ENCODE measurements at places on chromosomes 5 and 9.

DNA sequence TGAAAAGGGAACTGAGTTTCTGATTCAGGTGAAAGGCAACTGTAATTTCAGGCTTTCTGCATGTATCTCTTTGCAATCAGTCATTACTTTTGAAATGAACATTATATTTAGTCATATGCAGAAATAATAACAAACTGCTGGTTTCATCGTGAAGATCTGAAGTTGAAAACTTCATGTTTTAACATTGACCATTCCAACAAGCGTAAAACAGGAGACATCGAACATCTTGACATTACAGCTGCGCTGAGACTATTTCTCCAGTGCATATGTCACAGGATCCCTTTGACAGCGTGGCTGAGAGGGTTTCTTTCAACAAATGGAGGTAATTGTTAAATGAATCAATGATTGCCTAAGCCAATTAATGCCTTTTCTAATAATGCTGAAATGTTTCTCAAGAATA is 38.2 kb upstream of the ZSWIM6 start:
- DNase-seq, result no peak

GRCh38 chr5:30831123-30831522 is 362.4 kb upstream of the CDH6 start:
- no peak for DNase-seq

DNA sequence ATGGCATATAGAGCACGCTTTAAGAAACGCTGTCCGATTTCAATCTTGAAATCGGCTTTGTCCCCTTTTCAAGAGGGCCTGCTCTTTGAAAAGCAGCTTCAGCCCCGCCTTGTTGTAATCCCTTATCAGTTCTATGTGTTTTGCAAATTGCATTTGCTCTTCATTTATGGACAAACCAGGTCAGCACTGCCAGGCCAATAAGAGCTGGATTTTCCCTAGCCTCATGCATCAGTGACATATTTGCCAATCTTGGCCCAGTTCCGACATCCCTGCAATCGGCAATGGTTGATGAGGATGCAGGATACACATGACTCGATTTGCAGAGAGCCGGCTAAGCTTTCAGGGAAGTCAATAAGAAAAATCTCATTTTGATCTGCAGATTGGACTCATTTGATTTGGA is 529.1 kb upstream of the CLINT1 start:
- DNase-seq, result peak; percentile 48

DNA sequence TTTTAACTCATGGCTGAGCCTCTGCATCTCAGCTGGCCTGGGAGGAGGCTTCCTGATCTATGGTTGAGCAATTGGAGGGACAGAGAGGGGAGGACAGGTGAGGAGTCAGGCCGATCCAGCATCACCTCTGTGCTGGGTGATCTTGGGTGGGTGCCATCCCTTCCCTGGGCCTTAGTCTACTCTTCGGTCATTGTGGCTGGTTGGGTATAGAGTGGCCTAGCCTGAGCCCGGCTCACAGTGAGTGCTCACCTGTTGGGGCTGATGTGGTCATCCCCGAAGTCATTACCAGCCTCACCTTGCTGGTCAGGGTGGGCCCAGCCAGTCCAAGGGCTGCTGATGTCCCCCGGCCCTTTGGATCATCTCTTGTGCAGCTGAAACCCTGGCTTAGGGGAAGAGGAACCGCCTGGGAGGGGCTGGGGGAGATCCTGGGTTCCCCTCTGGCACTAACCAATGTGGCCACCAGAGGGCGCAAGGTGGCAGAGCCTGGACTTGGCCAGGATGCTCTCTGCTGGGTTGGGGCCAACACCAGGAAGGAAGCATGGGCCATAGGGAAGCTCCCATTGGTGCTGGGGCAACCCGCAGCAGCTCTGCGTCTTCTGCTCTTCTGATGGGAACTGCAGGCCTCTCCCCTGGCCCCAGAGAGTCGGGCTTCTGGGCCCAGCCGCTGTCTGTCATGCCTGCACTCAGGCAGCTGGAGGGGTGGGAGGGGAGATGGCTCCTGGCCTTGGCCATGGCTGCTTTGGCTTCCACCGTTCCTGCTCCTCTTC is 17.3 kb upstream of the ODF2 start:
- peak; percentile 89 for DNase-seq

DNA sequence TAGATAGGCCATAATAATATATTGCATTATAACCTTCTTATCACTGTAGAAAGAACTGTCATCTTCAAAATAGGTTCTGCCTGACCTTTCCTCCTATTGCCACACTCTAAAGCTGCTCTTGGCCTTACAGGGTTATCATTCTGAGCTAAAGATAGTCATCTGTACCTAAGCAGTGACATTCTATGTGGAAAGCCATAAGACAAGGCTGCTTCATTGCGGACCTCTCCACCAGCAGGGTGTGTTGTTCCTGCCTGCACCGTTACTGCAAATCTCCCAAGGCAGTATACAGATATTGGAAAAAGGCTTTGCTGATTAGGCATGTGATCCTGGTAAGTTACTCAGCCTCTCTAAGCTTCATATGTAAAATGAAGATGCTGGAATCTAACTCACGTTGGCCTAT is 8.1 kb downstream of the ZNF622 start:
- DNase-seq, result peak; percentile 19

GRCh38 chr5:150481708-150481965 is 26.3 kb upstream of the NDST1 start:
- no peak for DNase-seq

DNA sequence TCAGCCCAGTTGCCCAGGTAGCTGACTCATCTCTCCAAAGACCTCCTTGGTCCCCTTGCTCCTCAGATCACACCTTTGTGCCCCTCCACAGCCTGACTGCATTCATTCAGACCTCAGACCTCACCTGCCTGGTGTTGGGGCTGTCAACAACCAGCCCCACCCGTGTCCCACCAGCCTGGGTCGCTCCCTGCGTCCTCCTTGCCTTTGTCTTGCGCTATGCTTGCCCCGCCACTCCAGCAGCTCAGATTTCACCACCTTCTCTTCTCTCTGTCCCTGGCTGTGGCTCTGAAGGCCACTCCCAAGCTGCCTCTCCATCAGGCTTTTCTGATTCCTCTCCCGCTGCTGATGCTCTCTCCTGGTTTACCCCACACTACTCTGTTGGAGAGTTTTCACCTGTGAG is 103.5 kb downstream of the MVB12B start:
- no peak for DNase-seq

DNA sequence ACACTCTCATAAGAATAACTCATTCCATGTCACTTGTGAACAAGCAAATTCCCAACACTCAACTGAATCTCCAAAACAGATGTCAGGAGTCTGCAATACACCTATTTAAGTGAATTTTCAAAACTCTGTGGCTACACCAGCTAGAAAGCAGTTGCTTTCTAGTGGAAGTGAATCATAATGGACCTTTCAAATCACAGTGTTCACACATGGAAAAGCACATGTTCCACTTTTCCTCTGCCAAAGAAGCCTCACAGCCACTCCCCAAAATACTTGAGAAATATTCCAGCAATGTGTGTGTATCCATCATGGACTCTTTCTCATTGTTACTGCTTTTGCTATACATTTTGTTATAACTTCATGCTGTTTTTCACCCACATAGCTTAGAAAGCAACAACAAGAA is 17.4 kb downstream of the MARCHF3 start:
- DNase-seq, result no peak

DNA sequence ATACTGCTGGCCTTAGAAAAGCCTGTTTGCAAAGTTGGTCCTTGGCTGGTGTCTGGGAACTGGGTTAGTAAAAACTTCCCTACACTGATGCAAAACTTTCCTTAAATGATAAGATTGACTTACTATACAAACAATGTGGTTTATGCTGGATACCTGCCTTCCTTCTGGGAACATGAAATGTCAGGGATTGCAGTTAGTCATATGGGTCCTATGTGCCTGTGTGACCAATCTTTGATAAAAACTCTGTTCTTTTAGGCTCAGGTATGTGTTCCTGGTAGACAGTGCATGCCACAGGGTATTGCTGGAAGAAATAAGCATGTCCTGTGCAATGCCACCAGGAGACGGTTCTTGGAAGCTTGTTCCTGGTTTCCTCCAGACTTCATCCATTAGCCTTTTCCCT is 173.3 kb downstream of the RMI1 start:
- no peak for DNase-seq

DNA sequence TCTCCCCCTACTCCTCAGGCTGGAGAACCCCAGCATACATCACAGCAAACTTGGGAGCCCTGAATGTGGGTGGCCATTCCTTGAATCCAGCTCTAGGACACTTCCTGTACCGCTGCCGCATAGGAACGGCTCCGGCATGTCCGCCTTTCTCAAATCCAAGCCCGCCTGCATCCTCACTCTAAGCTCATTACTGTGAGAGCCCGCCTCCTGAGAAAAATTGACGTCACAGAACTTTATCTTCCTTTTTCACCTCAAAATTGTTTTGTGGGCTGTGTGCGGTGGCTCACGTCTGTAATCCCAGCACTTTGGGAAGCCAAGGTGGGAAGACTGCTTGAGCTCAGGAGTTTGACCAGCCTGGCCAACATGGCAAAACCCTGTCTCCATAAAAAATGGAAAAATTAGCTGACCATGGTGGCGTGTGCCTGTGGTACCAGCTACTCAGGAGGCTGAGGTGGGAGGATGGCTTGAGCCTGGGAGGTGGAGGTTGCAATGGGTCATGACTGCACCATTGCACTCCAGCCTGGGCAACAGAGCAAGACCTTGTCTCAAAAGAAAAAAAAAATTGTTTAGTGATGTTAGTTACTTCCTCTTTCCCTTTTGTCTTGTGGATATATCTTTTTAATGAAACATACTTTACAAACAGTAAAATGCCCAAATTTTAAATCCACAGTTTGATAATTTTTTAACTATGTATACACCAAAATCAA is 22.8 kb downstream of the RNF44 start:
- DNase-seq, result peak; percentile 40

- peak; percentile 15 for DNase-seq
Observed at GRCh38 chr9:4073371-4073770, 226.5 kb downstream of the GLIS3 start.
